ENCODE measurements at places on chromosomes 1 and 21. TPM values are rescaled to one million over a fixed set of nuclear protein-coding genes. Genes with fewer than 3 reads are reported as not detected.

HLX gene
- total RNA-seq: 4.1 TPM

HAO2 gene
- not detected for total RNA-seq

NCAM2 gene
- 30.7 TPM for total RNA-seq

GRCh38 chr1:230333590-230334446, 92.3 kb downstream of the PGBD5 start:
- no peak for DNase-seq
- H3K27me3 ChIP-seq: no peaks in the 10 kb centered on the region
- peaks cover 37% of the 10 kb centered on the region for H3K36me3 ChIP-seq
- no peak overlapping the region for H3K4me3 ChIP-seq
- H3K4me1 ChIP-seq: peaks cover 15% of the 10 kb centered on the region
- no peak overlapping the region for H3K27ac ChIP-seq

DNA sequence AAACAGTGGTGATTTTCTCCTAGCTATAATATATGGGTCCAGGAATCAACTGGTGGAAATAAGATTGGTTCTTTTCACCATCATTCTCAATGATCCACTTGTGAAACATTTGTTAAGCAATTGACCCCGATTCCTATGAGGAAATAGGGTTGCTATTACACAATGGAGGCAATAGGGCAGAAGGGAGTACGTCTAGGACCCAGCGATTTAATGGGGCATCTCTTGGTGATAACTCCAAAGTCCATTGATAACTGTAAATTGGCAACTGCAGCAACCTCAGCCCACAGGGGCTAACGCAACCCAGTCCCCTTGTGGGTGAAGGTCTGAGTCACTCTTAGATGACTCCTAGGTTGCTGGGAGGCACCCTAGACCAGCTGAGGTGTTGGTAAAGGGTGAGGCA, 62.5 kb upstream of the BARHL2 start:
- no peaks in the 10 kb centered on the region for H3K27me3 ChIP-seq
- no peak overlapping the region for H3K27ac ChIP-seq
- no peaks in the 10 kb centered on the region for H3K36me3 ChIP-seq
- no peak for DNase-seq
- H3K4me3 ChIP-seq: no peak overlapping the region
- no peaks in the 10 kb centered on the region for H3K4me1 ChIP-seq

DNA sequence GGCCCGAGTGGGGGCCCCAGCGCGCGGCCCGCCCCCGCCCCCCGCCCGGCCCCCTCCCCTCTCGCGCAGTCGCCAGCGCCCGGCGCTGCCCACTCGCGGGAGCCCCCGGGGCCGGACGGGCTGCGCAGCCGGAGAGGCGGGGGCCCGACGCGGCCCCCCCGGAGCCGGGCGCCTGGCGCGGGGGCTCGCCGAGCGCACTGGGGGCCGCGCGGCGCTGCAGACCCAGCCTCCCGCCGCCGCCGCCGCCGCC, 146 bp upstream of the ZNF362 start:
- no peaks in the 10 kb centered on the region for H3K27me3 ChIP-seq
- no peak for DNase-seq
- no peak overlapping the region for H3K4me3 ChIP-seq
- H3K36me3 ChIP-seq: peaks cover 4% of the 10 kb centered on the region
- H3K27ac ChIP-seq: no peak overlapping the region

GRCh38 chr1:117861694-117862093, 67.7 kb downstream of the GDAP2 start:
- H3K27ac ChIP-seq: no peak overlapping the region
- no peaks in the 10 kb centered on the region for H3K36me3 ChIP-seq
- H3K4me3 ChIP-seq: no peak overlapping the region
- no peak for DNase-seq
- H3K4me1 ChIP-seq: no peaks in the 10 kb centered on the region
- H3K27me3 ChIP-seq: no peaks in the 10 kb centered on the region

DNA sequence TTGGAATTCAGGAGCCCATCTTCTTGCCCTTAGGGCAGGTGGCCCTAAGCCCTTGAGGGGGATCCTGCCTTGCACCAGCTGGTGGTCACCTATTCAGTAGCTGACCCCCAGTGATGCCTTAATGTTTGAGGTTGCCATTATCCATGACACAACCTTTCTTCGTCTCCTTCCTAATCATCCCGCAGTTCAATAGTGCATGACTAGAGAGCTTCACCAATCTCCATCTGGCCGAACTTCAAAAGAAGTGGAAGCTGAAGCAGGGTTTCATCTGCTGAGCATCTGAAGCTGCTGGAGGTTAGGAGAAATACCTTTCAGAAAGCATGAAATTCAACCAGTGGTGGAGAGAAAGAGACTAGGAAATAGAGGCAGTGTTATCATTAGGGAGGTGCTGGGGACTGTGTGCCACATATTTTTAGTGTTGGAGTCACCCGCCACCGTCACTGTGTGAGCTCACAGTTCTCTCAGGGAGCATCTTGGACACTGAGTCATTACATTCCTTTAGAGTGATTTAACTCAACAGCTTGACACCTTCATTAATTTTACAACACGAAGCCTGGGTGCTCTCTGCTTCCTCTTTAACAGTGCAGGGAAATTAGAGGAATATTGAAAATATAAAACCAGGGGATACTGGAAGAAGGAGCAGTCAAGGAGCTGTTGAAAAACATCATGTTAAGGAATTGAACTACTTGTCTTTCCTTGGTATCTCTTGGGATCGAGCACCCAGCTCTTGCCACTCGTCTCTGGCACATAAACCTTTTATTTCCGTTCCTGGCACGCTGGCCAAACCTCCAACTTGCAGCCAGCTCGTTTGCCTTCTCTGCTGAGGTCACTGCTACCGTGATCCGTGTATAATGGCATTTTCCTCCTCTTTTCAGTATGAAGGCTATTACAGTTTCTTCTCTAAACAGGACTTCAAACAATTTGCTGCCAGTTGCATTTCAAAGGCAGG, 53.6 kb downstream of the PEX14 start:
- H3K4me3 ChIP-seq: no peak overlapping the region
- peaks cover 16% of the 10 kb centered on the region for H3K4me1 ChIP-seq
- H3K27me3 ChIP-seq: no peaks in the 10 kb centered on the region
- no peak for DNase-seq
- no peaks in the 10 kb centered on the region for H3K36me3 ChIP-seq

DNA sequence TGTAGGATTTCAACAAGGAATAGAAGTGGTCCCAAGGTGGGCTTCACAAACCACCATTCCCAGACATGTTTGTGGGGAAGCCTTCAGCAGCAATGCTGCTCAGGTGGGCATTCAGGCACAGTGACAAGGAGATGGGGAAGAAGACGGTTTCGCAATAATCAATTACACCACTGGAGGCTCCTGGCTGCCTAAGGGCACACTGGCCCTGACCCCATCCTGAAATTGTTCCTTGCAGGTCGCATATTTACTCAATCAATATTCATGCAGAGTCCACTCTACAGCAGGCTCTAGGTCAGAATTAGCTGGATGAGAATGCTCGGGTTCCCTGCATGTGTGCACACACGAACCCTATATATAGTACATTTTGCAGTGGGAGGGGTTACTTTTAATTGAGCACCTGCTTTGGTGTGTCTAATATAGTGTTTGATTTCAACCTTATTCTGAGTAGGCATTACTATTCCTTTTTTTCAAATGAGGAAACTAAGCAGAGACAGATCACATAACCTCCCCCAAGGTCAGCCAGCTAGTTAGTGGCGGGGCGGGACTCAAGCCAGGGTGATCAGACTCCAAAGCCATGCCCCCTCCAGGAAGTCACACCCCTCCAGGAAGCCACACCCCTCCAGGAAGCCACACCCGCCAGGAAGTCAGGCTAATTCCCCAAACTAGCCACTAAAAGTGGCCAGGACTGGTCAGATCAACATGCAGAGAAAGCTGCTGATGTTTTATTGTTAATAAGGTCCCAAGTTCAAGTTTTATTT, 106.5 kb downstream of the HLCS start:
- H3K27ac ChIP-seq: no peak overlapping the region
- DNase-seq: no peak
- H3K4me1 ChIP-seq: no peaks in the 10 kb centered on the region
- H3K36me3 ChIP-seq: peaks cover 2% of the 10 kb centered on the region
- no peaks in the 10 kb centered on the region for H3K27me3 ChIP-seq
